ENCODE measurements at places on chromosomes 4 and X.
A peak's percentile ranks its signal among the peaks of the same experiment; 100 is the strongest.

DNA sequence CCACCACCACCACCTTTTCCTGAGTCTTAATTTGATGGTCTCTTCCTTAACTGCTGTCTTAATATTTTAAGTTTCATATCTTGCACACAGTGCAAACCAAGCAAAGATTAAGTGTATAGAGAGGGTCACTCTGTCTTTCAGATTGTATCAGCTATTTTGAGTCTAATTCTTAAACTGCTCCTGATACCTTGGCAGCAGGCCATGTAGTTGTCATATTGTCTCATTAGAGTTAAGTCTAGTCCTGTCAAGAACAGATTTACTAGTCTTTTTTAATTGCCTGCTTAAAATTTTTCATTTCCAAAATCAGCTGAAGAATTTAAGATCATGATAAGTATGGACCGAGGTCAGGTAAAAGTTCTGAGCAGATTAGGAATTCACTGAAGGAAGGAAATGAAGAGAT lies 51.5 kb downstream of the FHIP1A start:
- no peak for DNase-seq

DNA sequence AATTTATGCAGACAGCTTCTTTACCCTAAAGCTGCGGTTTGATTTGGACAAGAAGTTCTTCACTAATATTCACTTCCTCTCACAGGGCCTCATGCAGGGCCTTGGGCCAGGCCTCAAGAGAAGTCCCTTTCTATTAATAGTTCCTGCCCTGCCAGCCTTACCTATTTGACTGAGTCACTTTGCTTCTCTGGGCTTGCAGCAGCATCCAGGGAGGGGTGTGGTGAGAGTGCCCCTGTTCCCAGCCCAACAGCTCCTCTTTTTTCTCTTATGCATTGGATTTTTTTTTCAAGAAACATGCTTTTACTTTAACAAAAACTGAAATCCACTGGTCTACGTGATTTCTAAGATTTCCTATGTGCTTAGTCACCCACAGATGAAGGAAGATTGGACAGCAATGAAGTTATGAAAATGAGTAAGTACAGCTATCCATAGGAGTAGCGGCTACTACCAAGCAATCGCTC lies 26.7 kb downstream of the FAM156B start:
- DNase-seq = peak; percentile 7

- no peak for DNase-seq
These were observed 146.2 kb upstream of the BCOR start for GRCh38 chrX:40243755-40244515.

GRCh38 chrX:17829566-17829965 lies 31.5 kb downstream of the RAI2 start:
- no peak for DNase-seq

DNA sequence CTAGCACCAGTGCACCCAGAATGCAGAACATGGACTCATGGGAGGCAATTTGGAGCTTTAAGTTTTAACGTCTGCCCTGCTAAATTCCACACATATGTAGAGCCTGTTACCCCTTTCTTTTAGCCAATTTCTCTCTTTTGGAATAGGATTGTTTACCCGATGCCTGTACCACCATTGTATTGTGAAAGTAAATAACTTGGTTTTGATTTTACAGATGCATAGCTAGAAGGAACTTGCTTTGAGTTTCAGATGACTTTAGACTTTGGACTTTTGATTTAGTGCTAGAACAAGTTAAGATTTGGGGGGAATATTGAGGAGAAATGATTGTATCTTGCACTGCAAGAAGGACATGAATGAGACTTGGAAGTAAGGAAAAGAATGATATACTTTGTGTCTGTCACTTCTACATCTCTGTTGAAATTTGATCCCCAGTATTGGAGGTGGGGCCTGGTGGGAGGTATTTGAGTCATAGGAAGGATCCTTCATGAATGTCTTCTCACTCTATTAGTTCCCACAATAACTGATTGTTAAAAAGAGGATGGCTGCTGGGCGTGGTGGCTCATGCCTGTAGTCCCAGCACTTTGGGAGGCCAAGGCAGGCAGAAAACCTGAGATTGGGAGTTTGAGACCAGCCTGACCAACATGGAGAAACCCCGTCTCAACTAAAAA lies 794.8 kb upstream of the LCORL start:
- no peak for DNase-seq

GRCh38 chrX:11119313-11119943 lies 8.3 kb downstream of the HCCS start:
- no peak for DNase-seq

GRCh38 chr4:57064811-57065711 lies 45.1 kb downstream of the IGFBP7 start:
- DNase-seq = peak; percentile 76

- no peak for DNase-seq
These were observed 63.4 kb upstream of the PDE5A start for GRCh38 chr4:119692001-119692400.

GRCh38 chr4:156377036-156377710 lies 423.5 kb upstream of the CTSO start:
- DNase-seq = peak; percentile 33

DNA sequence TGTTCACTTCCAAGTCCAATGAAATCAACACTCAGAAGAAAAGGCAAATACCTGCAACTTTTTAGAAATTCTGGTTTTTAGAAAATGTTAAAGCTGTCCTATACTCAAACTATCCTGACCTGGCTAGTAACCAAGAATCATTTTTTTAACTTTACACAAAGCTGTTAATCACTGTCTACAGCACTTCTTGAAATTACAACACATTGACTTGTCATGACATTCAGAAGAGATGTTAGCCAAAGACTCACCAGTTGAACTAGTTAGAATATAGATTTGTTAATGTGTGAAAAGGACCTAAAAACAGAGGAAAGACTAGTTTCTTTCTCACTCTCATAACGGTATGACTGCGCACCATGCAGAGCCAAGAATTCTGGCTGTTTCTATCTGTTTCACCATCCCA lies 98.8 kb downstream of the COX18 start:
- peak; percentile 20 for DNase-seq

DNA sequence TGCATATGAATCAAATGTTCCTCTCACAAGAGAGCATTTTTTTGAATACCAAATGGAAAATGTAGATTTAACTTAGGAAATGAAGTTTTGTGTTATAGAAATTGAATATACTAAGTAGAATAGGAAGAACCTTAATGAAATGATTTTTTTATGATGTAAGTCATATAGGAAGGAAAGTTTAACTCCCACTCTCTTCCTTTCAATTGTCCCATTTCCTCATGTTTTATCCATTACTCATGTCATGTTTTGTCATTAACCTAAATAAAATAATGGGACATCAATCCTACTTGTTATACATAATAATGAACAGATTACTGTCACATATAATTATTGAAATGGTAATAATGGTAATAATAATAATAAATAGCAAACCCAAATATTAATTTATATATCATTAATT lies 22.7 kb upstream of the SRD5A3 start:
- no peak for DNase-seq

DNA sequence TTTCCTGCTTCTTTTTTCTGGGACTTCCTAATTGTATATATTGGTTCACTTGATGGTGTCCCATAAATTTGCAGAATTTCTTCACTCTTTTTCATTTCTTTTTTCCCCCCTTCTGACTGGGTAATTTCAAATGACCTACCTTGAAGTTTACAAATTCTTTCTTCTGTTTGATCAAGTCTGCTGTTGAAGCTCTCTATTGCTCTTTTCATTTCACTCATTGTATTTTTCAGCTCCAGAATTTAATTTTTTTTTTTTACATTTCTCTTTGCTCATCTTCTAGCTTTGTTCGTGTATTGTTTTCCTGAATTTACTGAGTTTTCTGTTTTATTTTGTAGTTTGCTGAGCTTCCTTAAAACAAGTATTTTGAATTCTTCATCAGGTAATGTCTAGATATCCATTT lies 61.7 kb upstream of the SRD5A3 start:
- no peak for DNase-seq

- no peak for DNase-seq
These were observed 74.2 kb downstream of the ALPK1 start for GRCh38 chr4:112371361-112371760.

- DNase-seq = no peak
These were observed 115.6 kb upstream of the TLL1 start for GRCh38 chr4:165757451-165757850.

GRCh38 chr4:101862595-101862994 lies 72.1 kb downstream of the BANK1 start:
- DNase-seq = no peak

DNA sequence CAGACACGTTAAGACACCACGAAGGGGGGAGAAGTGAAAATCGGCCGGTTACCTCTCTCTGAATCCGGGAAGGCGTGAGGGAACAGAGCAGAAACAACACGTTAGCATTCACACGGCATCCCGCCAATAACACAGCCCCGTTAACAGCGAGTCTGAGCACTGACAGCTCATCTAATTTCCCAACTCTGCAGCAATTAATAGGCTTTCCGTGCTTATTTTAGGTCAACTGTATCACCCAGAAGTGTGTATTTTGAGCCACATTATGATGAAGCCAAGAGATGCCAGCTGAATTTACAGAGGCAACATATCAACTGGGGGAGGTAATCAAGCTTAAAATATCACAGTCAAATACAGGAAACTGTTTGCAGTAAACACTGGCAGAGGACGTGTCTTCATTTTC lies 92.6 kb downstream of the NSUN7 start:
- DNase-seq = no peak

- DNase-seq = no peak
These were observed 36.6 kb downstream of the ZFP42 start for GRCh38 chr4:188032170-188032569.

- DNase-seq = no peak
These were observed 58.7 kb downstream of the MAD2L1 start for GRCh38 chr4:120007896-120008436.

GRCh38 chr4:183202523-183202922 lies 103.5 kb downstream of the WWC2 start:
- DNase-seq = no peak

- no peak for DNase-seq
These were observed 41.4 kb downstream of the SOD3 start for GRCh38 chr4:24836661-24837242.

All from NCI-H226 (cell line).